ENCODE measurements at places on chromosomes 4 and X. TPM values are rescaled to one million over a fixed set of nuclear protein-coding genes. Genes with fewer than 3 reads are reported as not detected.

- H3K4me3 ChIP-seq: no peak overlapping the region
- no peak overlapping the region for H3K27ac ChIP-seq
- no peak for DNase-seq
- H3K36me3 ChIP-seq: no peaks in the 10 kb centered on the region
- H3K4me1 ChIP-seq: no peaks in the 10 kb centered on the region
These were observed 303.1 kb downstream of the IQCM start for GRCh38 chr4:149512501-149512900.

DNA sequence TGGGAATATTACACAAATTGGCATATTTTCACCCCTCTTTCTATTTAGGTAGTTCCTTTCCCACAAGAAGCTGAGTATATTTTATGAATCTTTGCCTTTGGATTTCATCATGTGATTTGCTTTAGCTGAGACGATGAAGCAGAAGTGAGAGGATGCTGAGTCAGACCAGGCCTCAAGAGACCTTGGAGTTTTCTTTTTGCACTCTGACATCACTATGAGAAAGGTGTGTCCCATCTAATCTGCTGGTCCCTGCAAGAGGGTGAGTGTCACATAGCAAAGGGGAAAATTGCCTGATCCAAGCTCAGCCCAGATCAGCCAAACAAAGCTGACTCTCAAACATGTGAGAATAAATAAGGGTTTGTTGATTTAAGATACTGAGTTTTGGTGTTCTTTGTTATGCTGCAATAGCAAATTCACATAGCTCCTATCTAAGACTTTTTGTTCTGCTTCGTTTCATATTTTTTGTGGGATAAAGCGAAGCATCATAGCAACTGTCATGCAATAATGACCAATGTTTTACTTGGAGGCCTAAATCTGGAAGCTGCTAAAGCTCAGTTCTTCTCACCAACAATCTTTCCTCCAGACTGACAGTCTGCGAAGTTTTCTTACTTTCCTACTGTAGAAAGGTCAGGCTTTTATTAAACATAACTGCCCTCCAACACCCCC lies 176.9 kb downstream of the PDHA2 start:
- no peaks in the 10 kb centered on the region for H3K27me3 ChIP-seq
- no peaks in the 10 kb centered on the region for H3K36me3 ChIP-seq
- no peaks in the 10 kb centered on the region for H3K4me1 ChIP-seq
- no peak overlapping the region for H3K27ac ChIP-seq
- no peak overlapping the region for H3K4me3 ChIP-seq

The FAM241A gene
- 4.8 TPM for total RNA-seq

The TRMT44 gene
- total RNA-seq: 24.5 TPM

The PJA1 gene
- 45.0 TPM for total RNA-seq

Measured in tibial nerve (tissue), 4 donors.